ENCODE measurements at places on chromosomes 1 and 21.

DNA sequence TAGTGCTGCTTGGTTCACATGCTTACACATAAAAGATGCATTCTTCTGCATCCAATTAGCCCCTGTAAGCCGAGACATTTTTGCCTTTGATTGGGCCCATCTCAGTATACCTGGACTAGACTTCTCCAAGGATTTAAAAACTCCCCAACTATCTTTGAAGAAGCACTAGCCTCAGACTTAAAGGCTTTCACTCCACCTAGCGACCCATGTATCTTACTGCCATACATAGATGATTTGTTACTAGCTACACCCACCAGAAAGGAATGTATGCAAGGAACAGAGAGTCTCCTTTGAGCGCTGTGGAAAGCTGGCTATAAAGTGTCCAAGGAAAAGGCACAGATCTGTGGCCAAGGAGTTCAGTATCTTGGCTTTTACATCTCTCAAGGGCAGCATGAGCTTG is 91.7 kb downstream of the LIPI start:
- no peak for DNase-seq

DNA sequence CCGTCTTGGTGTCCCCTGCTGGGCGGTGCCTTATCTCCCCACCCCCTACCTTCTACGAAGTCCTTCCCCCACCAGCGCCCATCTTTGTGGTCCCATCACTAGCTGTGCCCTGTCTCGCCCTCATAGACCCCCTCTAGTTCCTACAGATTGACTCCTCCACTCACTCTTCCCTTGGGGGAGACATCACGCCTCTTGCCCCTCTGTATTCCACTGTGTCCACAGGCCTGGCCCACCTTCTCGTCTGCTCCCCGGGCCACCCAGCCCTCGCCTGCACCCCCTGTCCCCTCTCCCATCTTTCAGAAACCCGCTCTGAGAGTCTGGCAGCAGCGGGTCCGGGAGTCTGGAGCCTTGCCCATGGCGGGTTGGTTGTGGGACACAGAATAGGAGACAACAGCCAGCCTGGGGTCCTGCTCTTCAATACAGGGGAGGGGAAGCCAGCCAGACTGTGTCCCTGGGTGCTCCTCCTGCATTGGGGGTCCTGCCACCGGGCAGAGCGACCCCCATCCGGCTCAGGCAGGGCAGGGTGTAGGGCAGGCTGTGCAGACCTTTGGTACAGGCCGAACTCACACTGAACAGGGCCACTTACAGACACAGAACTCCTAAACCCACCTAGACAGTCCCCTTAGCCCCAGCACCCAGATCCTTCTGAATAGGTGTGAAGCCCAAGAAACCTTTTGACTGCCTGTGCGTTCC is 1.1 kb downstream of the RNF187 start:
- DNase-seq: no peak

GRCh38 chr1:159900755-159901360 is 893 bp upstream of the CFAP45 start:
- no peak for DNase-seq

DNA sequence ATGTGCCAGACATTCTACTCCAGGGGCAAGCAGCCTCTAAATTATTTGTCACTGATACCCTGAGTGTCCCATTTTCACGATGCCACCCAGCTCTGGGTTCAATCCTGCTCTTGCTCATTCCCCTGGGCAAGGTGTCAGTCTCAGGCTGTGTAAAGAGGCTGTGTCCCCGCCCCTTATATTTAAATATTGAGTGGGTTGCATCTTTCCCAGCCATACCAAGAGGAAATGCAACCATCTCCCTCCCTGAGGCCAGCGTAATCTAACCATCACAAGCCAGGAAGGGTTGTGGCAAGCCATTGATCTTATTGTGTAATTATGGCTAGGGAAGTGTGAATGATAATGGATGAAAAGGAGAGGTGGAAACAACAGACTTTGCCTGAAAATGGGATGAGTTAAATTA is 54.7 kb upstream of the CLDN14 start:
- no peak for DNase-seq

GRCh38 chr1:7109901-7110300 is 324.6 kb downstream of the CAMTA1 start:
- DNase-seq: no peak

- DNase-seq: peak; percentile 11
Measured at GRCh38 chr1:33130297-33130696, 49.3 kb downstream of the AZIN2 start.

- DNase-seq: no peak
Measured at GRCh38 chr1:156401681-156402081, 32.7 kb downstream of the RHBG start.

- DNase-seq: no peak
Measured at GRCh38 chr1:21593231-21593630, 75.9 kb downstream of the RAP1GAP start.

DNA sequence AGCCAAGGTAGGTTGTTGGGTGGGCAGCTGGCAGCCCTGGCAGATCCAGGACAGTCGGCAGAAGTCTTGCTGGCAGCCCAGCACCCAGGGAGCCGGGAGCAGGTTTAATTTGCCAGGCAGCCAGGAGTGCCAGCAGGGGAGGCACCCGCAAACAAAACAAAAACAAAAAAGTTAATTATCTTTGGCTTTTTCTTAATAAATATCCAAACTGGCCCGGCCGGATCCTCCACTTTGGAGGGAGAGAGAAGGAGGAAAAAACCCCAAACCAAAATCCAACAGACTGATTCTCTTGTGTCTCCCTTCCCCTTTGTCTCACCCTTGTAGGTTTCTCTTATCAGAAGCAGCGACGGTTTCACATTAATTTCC is 97.0 kb downstream of the CASZ1 start:
- no peak for DNase-seq

DNA sequence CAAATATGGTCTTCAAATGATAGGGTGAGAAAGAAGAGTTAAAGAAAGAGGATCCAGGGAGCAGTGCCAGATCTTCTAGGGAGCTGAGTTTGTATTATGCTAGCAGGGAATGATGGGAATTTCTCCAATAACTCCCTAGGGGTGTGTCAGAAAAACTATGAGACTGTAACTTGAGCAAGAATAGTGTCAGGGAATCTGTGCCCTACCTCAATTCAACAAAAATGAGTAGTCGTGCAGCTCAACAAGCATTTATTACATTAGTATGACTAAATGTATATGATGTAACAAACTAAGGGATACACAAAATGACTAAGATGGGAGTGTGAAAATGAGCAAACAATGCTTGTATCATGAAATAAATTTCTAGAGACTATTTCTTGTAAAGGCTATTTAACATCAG is 24.2 kb downstream of the SPAG17 start:
- DNase-seq: no peak

GRCh38 chr1:117070124-117070523 is 10.0 kb downstream of the TTF2 start:
- DNase-seq: no peak

DNA sequence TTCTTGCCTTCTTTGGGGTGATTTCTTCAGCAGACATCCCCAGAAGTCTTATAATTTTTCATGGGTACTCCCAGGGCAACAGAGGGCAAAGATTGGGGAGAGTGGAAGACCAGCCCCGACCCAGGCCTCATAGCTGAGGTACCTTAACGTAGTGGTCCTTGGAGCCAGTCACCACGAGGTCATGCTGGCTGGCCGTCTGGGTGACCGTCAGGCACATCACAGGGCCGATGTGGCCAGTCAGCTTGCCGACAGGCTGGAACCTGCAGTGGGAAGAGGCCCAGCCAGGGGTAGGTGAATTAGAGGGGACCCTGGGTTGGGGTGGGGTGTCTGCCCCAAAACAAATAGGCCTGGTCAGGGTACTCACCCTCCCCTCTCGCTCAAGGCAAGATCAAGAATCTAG is 46.9 kb downstream of the KIF21B start:
- DNase-seq: no peak

- DNase-seq: no peak
Measured at GRCh38 chr21:32297449-32297848, 1.2 kb upstream of the MRAP start.

GRCh38 chr1:29417971-29418370 is 181.6 kb downstream of the PTPRU start:
- no peak for DNase-seq

- DNase-seq: peak; percentile 7
Measured at GRCh38 chr1:87325982-87326738, 2.5 kb upstream of the LMO4 start.

DNA sequence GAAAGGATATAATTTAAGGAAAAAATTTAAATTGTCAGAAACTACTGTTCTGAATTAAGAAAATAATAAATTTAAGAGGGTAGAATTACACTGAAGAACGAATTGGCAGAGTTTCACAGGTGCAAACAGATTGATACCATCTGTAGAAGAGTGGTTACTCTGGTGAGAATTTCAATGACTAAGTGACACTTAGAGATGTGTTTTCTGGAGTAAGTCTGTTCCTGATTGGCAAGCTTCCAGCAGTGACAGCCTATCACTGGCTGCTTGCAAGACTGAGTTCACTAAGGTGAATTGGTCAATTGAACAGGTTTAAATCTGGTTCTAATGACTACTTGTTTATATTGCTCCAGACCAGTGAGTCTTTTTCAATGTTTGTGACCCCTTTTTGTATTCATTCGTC is 838.2 kb upstream of the RGS18 start:
- DNase-seq: no peak

DNA sequence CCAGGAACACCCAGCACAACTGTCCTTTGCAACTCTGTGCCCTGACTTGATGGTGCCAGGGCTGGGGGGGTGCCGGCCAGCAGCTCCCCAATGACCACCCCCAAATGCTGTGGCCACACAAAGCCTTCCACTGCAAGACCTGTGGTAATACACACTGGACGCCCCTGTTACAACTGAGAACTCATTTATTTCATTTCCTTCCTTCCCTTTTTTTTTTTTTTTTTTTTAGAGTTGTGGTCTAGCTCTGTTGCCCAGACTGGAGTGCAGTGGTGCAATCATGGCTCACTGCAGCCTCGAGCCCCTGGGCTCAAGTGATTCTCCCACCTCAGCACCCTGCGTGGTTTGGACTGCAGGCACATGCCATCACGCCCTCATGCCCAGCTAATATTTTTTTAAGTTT is 25.2 kb downstream of the TP73 start:
- no peak for DNase-seq

- no peak for DNase-seq
Measured at GRCh38 chr1:42806593-42806992, 10.3 kb upstream of the ERMAP start.

DNA sequence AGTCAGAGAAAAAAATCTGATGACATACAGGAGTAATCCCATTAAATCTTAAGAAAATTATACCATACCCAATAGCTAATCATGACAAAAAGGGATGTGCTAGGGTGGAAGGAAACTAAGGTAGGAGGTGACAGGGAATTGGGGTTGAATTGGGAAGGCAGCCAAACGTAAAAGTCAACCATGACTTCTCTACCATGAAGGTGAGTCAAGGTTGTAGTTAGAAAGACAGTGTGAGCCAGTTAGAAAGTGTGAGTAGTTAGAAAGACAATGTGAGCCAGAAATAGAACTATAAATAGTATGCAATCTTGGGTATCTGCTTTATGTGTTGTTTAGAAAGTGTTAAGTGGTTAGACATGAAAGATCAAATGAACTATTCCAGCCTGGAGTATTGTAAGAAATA is 556.8 kb downstream of the AGBL4 start:
- no peak for DNase-seq

- no peak for DNase-seq
Measured at GRCh38 chr1:211320980-211321379, 5.7 kb upstream of the TRAF5 start.

- no peak for DNase-seq
Measured at GRCh38 chr1:8281843-8282509, 35.9 kb upstream of the SLC45A1 start.

- DNase-seq: no peak
Measured at GRCh38 chr1:9347095-9347850, 54.6 kb downstream of the SPSB1 start.

GRCh38 chr21:37869661-37870060 is 46.6 kb downstream of the KCNJ6 start:
- no peak for DNase-seq

DNA sequence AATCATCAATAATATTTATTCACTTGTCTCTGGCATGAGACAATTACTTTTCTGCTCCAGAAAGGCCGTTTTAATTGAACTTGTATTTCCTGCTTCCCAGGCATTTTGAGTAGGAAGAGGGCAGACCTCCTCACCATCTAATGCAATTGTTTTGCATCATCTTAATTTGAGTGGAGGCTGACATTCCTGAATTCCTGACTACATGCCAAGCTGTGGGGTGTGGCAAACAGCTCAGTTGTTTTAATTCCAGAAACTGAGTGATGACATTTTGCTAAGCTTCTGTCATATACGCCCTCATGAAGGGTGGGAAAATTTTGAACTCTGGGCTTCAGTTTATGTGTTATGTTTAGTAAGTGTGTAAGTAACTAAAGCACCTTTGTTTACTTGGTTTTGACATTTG is 125.4 kb upstream of the USP25 start:
- DNase-seq: no peak

GRCh38 chr1:14946684-14947238 is 206.8 kb upstream of the TMEM51 start:
- DNase-seq: no peak

DNA sequence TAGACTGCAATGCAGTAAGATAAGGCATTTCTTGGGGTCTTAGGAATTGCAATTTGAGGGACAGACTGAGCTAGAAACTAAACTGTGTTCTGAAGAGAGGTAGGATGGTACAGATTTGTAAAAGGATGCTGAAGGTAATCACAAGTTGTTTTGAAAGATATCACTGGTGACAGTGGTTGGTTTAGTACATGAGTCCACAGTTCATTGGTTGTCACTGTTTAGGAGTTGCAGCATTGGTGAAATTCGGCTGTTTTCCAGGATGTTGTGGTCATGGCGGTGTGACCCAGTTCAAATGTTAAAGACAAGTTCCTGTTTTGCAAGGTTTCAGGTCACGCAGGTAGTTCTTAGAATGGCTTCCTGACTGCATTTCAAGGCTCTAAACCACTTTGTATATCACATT is 292.8 kb upstream of the B3GALT2 start:
- peak; percentile 67 for DNase-seq

GRCh38 chr1:228793032-228793431 is 57.8 kb downstream of the RHOU start:
- no peak for DNase-seq

DNA sequence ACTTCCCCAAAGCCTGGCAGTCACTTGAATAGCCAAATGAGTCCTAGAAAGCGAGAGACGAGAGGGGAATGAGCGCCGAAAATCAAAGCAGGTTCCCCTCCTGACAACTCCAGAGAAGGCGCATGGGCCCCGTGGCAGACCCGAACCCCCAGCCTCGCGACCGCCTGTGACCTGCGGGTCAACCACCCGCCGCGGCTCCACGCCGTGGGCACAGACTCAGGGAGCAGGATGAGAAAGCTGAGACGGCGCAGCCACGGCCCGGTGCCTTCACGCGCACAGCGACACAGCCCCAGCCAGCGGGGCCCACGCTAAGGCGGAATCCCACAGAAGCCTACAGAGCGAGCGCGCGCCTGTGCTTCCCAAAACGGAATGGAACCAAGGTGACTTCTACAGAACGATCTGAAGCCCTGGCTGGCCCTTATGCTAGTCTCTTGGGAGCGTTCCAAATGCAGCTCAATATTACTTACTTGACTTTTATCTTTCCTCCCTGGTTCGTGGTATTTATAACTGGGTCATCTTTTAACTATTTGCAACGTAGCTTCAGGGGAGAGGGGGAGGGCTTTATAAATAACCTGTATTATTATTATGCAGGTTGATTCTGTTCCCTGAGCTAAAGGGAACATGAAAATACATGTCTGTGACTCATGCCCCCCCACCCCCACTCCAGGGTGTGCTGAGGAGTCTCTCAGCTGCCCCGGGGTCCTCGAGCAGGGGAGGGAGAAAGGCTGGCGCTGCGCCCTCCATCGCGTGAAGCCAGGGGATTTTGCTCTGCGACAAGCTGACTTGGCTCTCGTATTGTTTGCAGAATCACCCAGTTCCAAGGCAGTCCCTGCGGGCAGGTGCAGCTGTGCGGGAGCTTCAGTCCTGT is 1.7 kb downstream of the TSPEAR start:
- DNase-seq: peak; percentile 14
